ENCODE measurements at places on chromosomes 11 and 22. TPM values are rescaled to one million over a fixed set of nuclear protein-coding genes. Genes with fewer than 3 reads are reported as not detected.

Gene MS4A12
- not detected for total RNA-seq

Gene CLCF1
- 13.8 TPM for total RNA-seq

Gene DUSP8
- total RNA-seq = 0.16 TPM

Gene HOATZ
- total RNA-seq = not detected

Gene OR2AT4
- total RNA-seq = not detected

Gene DMC1
- total RNA-seq = 7.2 TPM

Gene TTC28
- 93.6 TPM for total RNA-seq

Gene LDHA
- 1,015 TPM for total RNA-seq

Gene MAPK8IP2
- total RNA-seq = 4.6 TPM

Gene MS4A6A
- total RNA-seq = not detected

Gene TSKU
- 39.7 TPM for total RNA-seq

Gene WNT11
- total RNA-seq = 12.9 TPM

Gene OR52N4
- total RNA-seq = not detected

Gene C11orf86
- total RNA-seq = not detected

Gene GGTLC3
- not detected for total RNA-seq

Gene KRTAP5-10
- not detected for total RNA-seq

Gene C11orf97
- not detected for total RNA-seq

Gene OR10G7
- not detected for total RNA-seq

Gene PSMD13
- total RNA-seq = 94.1 TPM

Gene IRF7
- 10.6 TPM for total RNA-seq

Gene SEPTIN3
- total RNA-seq = 5.1 TPM

Gene MS4A6E
- not detected for total RNA-seq

Gene SLC22A25
- not detected for total RNA-seq

Gene LYVE1
- not detected for total RNA-seq

Gene FGF19
- total RNA-seq = not detected

Gene BATF2
- 2.3 TPM for total RNA-seq

Gene VSTM5
- total RNA-seq = under 0.01 TPM

Gene C22orf23
- total RNA-seq = 0.65 TPM

Data from hair follicle dermal papilla cell (primary cell).